CD4-positive, alpha-beta T cell treated with Interleukin-10 for 1 hour (primary cell): ENCODE measurements at places on chromosomes 5 and 9.

- peak; percentile 18 for DNase-seq
These were observed 13.9 kb downstream of the TLR4 start for GRCh38 chr9:117718085-117718484.

GRCh38 chr5:82885627-82886389 is 191.4 kb downstream of the TMEM167A start:
- DNase-seq, result no peak

GRCh38 chr5:15300141-15300540 is 199.8 kb upstream of the FBXL7 start:
- DNase-seq, result no peak

- DNase-seq, result no peak
These were observed 176.5 kb downstream of the SNX18 start for GRCh38 chr5:54693936-54694657.

DNA sequence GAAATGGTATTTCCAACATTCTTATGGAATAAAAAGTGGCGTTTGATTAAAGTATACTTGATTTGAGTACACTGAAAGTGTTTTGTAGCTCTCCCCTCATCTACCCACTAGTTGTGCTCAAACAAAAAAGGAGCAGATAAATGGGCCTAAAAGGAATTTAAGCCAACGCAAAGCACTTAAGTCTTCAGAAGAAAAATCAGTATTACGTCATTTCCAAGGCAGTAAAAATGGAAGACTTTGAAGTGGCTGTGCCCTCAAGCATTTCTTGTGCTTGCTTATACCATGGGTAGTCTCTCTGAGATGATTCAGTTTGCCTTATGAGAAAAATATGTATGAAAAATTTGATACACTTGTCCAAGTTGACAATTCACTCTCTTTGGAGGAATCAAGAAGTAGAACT is 279.9 kb upstream of the CD180 start:
- DNase-seq, result no peak

DNA sequence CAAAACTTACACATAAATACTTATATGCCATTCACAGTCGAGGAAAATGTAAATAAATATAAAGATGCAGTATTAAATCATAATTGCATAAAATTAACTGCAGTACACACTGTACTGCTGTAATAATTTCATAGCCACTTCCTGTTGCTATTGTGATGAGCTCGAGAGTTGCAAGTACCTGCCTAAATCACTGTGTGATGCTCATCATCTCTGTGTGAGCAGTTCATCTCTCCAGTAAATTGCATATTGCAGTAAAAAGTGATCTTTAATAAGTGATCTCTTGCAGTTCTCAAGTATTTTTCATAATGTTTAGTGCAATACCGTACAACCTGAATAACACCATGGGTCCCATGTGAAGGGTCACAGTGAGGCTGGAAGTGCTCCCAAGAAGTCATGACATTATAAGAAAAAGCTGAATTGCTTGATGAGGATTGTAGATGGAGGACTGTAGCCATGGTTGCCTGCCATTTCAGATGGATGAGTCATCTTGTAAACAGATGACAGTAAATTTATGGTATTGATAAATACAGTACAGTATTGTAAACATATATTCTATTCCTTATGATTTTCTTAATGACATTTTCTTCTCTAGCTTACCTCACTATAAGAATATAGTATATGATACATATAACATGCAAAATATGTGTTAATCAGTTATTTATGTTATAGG is 34.9 kb downstream of the SYK start:
- no peak for DNase-seq

DNA sequence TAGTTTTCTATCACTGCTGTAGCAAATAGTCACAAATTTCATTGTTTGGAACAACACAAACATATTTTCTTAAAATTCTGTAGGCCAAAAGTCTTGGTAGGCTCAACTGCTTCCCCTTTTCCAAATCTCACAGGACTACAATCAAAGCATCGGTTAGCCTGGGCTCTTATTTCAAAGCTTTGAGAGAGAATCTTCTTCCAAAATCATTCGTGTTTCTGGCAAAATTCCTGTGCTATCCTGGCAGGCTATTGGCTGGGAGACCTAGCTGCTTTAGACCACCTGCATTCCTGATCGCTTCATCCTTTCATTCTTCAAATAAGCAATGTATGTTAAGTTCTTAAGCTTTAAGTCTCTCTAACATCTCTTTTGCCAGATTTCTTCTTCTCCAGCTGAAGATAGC is 629.8 kb upstream of the CDH18 start:
- DNase-seq, result no peak

- DNase-seq, result peak; percentile 77
These were observed 70.7 kb upstream of the GNE start for GRCh38 chr9:36328798-36329411.
